ENCODE measurements at places on chromosomes 12 and 14.

- no peak for DNase-seq
Measured at GRCh38 chr12:27651201-27651600, 45.0 kb upstream of the REP15 start.

GRCh38 chr14:28975084-28975483 is 208.5 kb downstream of the FOXG1 start:
- DNase-seq = no peak

GRCh38 chr12:56158926-56159461 is 835 bp downstream of the MYL6 start:
- DNase-seq = peak; percentile 64

GRCh38 chr14:75249958-75250336 is 28.7 kb upstream of the FOS start:
- DNase-seq = no peak

DNA sequence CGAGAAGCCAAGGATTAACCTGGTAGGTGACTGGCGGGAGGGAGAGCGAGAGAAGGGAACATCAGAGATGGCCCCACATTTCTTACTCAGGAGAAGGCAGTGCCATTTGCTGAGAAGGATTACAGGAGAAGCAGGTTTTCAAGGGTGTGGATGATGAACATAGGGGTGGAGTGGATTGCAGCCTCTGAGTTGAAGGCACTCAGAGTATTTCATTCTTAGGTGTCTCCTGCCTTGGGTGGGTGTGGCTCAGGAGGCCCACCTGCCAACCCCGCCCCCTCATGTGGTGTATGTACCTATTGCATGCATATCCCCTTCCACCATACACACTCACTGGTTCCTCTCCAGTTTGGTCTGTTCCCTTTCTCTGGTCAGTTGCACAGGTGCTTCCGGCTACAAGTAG is 6.3 kb downstream of the ESPL1 start:
- DNase-seq = no peak

- no peak for DNase-seq
Measured at GRCh38 chr12:96170328-96170727, 23.8 kb upstream of the ELK3 start.

- no peak for DNase-seq
Measured at GRCh38 chr12:44314007-44314500, 478.2 kb downstream of the TMEM117 start.

DNA sequence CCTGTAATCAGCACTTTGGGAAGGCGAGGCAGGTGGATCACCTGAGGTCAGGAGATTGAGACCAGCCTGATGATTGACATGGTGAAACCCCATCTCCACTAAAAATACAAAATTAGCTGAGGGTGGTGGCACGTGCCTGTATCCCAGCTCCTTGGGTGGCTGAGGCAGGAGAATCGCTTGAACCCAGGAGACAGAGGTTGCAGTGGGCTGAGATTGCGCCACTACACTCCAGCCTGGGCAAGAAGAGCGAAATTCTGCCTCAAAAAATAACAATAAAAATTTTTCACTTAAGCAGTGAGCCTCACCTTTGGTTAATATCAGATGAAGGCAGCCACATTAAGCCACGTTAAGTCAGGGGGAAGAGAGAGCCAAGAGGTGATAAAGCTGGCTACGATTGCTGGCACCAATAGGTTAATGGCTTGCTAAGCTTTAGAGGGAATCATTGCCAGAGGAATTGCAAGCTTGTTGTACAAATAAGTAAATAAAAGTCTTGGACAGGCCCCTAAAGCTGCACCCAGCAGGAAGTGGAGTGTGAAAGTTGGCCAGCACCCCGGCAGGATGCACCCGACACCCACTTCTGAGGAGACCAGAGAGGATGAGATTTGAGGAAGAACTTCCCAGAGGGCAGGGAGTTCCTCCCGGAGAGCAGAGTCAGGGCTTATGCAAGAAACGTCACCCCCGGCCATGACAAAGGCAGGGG is 41.3 kb upstream of the TESC start:
- peak; percentile 83 for DNase-seq

DNA sequence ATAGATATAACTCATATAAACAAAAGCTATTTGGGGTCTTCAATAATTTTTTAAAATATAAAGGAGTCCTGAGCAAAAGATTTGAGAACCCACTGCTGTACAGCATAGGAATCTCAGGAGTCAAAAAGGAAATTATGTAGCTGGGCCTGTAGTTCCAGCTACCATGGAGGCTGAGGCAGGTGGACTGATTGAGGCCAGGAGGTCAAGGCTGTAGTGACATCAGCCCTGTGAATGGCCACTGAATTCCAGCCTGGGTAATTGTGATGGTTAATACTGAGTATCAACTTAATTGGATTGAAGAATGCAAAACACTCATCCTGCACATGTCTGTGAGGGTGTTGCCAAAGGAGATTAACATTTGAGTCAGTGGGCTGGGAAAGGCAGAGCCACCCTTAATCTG is 10.5 kb downstream of the CERS5 start:
- no peak for DNase-seq

DNA sequence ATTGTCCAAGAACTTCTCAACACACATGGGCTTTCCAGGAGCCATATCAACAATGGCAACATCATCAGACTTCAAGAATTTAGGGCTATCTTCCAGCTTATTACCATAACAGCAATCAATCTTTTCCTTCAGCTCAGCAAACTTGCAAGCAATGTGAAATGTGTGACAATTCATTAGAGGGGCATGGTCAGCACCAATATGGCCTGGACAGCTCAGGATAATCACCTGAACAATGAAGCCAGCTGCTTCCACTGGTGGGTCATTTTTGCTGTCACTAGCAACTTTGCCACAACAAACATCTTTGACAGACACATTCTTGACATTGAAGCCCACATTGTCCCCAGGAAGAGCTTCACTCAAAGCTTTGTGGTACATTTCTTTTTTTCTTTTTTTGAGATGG is 5.9 kb upstream of the NEDD1 start:
- no peak for DNase-seq

GRCh38 chr12:114504311-114504710 is 98.4 kb upstream of the TBX5 start:
- no peak for DNase-seq

DNA sequence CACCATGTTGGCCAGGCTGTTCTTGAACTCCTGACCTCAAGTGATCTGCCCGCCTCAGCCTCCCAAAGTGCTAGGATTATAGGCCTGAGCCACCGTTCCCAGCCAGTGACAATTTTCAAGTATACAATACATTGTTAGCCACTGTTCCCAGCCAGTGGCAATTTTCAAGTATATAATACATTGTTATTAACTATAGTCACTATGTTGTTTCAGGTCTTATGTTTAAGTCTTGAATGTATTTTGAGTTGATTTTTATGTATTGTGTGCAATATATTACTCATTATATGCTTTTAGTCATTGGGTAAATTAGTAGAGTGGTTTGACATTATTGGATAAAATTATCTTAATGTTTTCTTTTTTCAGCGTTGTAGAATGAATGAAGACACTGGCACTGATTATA is 13.0 kb upstream of the ZNF410 start:
- DNase-seq = no peak

DNA sequence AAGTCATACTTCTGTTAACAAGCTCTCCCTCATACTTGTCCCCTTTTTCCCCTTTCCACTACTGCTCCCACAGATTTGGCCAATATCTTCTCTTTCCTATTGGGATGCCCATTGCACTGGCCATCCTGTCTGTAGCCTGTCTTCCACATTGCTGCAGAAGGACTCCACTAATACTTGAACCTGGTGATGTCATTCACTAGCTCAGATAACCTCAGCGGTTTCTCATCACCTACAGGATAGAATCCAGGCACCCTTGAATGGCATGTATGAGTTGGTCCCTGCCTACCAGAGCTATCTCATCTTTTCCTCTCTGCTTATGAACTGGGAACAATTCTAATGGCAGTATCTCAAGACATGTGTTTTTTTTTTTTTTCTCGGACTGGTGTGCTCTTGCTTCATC is 84.6 kb downstream of the PTPRR start:
- DNase-seq = no peak

DNA sequence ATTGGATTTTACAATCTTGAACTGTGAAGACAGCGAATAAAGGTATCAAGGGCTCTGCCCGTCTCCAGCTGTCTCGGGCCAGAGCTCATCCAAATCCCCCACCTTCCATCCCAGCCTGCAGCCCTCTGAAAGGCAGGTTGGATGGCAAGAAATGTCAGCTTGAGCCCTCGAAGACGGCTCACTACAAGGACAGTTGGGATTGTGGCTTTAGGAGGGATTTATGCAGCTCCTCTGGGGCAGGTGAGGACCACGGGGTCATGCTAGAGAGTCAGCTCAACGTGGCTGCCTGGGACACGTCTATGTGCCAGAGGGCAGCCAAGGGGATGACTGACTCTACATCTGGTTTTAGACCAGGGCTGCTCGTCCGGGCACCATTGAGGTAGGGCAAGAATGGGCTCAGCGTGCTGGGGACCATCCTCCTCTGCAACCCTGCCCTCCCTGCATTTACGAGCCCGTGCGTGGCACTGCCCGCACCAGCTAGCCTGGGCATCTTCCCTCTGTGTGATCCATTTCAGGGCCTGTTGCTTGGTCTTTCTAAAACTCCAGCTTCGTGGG is 16.2 kb downstream of the MVK start:
- no peak for DNase-seq

GRCh38 chr12:56086096-56086495 is 6.1 kb downstream of the ERBB3 start:
- DNase-seq = no peak

- no peak for DNase-seq
Measured at GRCh38 chr12:12238605-12239004, 28.2 kb downstream of the LRP6 start.
